ENCODE measurements at places on chromosomes 1 and 21.

DNA sequence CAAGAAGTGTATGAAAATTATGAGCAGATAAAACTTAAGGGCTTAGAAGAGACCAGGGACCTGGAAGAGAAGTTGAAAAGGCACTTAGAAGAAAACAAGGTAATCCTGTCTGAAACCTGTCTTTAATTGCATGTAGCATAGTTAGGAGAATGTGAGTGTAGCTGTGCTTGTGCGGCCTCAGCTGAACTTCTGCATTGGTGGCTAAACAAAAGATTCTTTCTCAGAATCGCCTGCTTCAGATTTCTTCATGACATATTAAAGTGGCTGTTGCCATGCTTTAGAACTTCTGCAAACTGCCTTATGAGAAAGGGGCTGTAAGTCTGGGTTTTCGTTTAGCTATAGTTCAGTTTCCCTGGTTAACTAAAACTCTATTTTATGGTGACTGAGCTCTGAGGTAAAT lies 94.5 kb downstream of the VPS26C start:
- H3K27me3 ChIP-seq, result no peaks in the 10 kb centered on the region
- H3K36me3 ChIP-seq, result peaks cover 29% of the 10 kb centered on the region
- H3K4me3 ChIP-seq, result no peak overlapping the region
- H3K27ac ChIP-seq, result no peak overlapping the region

DNA sequence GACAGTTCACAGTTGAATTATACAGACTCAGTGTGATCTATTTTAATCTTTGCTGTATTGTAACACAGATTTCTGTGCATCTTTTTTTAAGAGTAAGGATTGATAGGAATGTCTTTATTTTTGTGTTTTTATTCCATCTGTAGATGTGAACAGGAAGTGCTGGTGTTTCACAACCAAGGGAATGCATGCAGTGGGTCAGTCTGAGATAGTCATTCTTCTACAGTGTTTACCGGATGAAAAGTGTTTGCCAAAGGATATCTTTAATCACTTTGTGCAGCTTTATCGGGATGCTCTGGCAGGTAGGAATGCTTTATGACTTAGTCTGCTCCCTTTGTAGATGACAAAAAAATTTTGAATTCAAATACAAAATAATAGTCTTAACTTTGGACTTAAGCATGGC lies 84.5 kb downstream of the CC2D1B start:
- H3K27me3 ChIP-seq, result no peaks in the 10 kb centered on the region
- H3K36me3 ChIP-seq, result peaks cover 5% of the 10 kb centered on the region
- no peaks in the 10 kb centered on the region for H3K4me1 ChIP-seq
- no peak overlapping the region for H3K27ac ChIP-seq

GRCh38 chr1:222909586-222909985 lies 94.7 kb downstream of the DISP1 start:
- H3K27ac ChIP-seq, result no peak overlapping the region
- no peak overlapping the region for H3K4me3 ChIP-seq
- H3K36me3 ChIP-seq, result no peaks in the 10 kb centered on the region
- no peak for DNase-seq
- H3K4me1 ChIP-seq, result no peaks in the 10 kb centered on the region
- no peaks in the 10 kb centered on the region for H3K27me3 ChIP-seq

GRCh38 chr21:34885125-34885524 lies 164.0 kb downstream of the RUNX1 start:
- DNase-seq, result no peak
- peaks cover 36% of the 10 kb centered on the region for H3K36me3 ChIP-seq
- peak overlapping the region; percentile 68 for H3K27ac ChIP-seq
- H3K4me1 ChIP-seq, result peaks cover 42% of the 10 kb centered on the region
- peak overlapping the region; percentile 91 for H3K4me3 ChIP-seq
- no peaks in the 10 kb centered on the region for H3K27me3 ChIP-seq

DNA sequence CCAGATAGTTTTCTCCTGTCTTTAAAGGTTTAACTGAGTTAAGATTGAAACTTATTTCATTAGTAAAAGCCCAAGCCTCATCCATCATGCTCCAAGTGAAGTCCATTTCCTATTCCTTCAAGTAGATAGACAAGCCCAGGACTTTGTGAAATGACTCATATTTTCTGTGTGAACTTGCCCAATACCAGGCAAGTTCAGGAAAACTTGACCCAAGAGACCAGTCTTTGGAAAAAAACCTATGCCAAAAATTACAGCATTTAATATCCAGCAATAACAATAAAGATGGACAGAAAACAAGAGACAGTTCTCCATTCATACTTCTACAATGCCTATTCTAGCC lies 405 bp upstream of the RAB29 start:
- peak overlapping the region; percentile 94 for H3K27ac ChIP-seq
- peaks cover 50% of the 10 kb centered on the region for H3K4me1 ChIP-seq
- DNase-seq, result no peak
- H3K36me3 ChIP-seq, result peaks cover 8% of the 10 kb centered on the region
- H3K27me3 ChIP-seq, result no peaks in the 10 kb centered on the region

- H3K36me3 ChIP-seq, result no peaks in the 10 kb centered on the region
- H3K27ac ChIP-seq, result no peak overlapping the region
- no peak overlapping the region for H3K4me3 ChIP-seq
- peaks cover 12% of the 10 kb centered on the region for H3K27me3 ChIP-seq
- DNase-seq, result no peak
- no peaks in the 10 kb centered on the region for H3K4me1 ChIP-seq
These were observed 213.3 kb upstream of the DAB1 start for GRCh38 chr1:57637155-57637554.

DNA sequence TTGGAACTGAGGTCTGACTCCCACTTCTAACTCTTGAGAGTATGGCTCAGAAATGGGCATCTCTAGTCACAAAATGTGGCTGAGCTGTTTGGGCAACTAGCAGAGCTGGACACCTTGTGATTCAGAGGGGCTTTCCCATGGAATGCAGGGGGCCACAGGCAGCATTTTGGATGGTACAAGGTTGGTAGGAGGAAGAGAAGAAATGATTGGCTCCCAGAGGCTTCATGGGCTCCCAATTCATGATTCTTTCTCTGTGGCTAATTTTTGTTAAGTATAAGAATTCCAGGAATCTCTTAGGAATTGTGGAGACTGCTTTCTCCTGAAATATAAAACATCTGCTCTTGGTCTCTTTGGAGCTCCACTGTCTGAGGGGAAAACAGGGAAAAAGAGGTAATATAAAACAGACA lies 49.7 kb downstream of the PBX1 start:
- peaks cover 2% of the 10 kb centered on the region for H3K27me3 ChIP-seq
- no peaks in the 10 kb centered on the region for H3K4me1 ChIP-seq
- DNase-seq, result no peak
- no peak overlapping the region for H3K4me3 ChIP-seq
- H3K27ac ChIP-seq, result no peak overlapping the region

DNA sequence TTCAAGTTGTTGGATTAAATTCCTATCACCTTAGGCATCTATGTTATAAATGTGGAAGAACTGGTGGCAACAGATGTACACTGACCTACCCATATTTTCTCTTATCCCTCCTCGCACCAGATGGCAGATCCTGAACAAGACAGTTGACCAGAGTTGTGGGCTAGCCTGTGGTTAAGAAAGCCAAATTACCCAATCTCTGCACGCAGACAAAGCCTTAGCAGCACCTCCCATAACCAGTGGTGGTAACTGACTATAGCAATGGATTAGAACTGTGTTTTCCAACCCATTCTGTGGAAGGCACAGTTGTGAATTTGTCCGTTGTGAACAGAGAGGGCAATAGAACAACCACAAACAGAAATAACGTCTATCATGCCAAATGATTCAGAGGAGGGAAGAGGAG lies 20.6 kb downstream of the ABCB10 start:
- H3K27me3 ChIP-seq, result no peaks in the 10 kb centered on the region
- H3K4me1 ChIP-seq, result peaks cover 10% of the 10 kb centered on the region
- H3K27ac ChIP-seq, result no peak overlapping the region
- no peak overlapping the region for H3K4me3 ChIP-seq
- DNase-seq, result no peak

- no peaks in the 10 kb centered on the region for H3K27me3 ChIP-seq
- no peaks in the 10 kb centered on the region for H3K36me3 ChIP-seq
- no peak overlapping the region for H3K4me3 ChIP-seq
- H3K27ac ChIP-seq, result no peak overlapping the region
- no peak for DNase-seq
These were observed 30.2 kb downstream of the LAMB3 start for GRCh38 chr1:209621741-209622655.

- H3K27ac ChIP-seq, result no peak overlapping the region
These were observed 20.7 kb downstream of the TNFRSF8 start for GRCh38 chr1:12083766-12084165.

DNA sequence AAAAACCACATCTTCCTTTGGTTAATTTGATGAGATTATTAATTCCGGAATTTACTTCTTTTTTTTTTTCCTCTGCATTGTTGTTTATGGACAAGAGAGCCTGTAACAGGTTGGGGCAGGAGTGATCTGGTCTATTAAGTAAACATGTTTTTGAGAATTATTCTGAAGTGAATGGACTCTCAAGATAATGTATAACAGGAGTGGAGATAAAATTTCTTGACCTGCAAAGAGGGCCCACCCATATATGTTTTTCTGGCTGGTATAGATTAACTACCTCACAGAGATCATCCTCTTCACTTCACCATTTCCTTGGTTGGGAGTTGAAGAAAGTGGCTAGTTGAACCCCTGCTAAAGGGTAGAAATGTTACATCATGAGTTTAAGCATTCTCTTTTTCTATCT lies 10.7 kb downstream of the DDI2 start:
- peaks cover 27% of the 10 kb centered on the region for H3K4me1 ChIP-seq
- DNase-seq, result no peak
- H3K4me3 ChIP-seq, result no peak overlapping the region
- no peak overlapping the region for H3K27ac ChIP-seq

DNA sequence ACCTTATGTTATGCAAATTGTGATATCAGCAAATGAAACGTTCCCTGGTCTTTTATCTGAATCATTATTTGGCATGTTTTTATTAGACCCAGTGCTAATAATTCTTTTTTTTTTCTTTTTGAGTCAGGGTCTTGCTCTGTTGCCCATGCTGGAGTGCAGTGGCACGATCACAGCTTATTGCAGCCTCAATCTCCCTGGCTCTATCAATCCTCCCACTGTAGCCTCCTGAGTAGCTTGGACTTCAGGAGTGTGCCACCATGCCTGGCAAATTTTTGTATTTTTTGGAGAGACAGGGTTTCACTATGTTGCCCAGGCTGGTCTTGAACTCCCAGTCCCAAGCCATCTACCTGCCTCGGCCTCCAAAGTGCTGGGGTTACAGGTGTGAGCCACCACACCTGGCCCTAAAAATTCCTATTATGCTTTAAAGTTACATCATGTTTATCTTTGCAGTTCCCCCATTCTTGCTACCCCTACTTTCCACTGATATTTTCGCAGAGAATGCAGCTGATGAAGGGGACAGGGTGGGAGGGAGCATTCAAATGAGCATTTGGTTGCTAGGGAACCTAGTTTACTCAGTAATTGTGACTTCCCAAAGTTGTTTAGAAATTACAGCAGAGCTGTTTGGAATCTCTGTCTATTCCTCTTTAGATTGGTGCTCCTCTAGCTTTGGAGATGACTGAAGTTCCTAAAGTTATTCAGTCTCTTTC lies 18.4 kb downstream of the C1orf21 start:
- peaks cover 6% of the 10 kb centered on the region for H3K27me3 ChIP-seq
- DNase-seq, result no peak
- no peak overlapping the region for H3K27ac ChIP-seq
- no peaks in the 10 kb centered on the region for H3K36me3 ChIP-seq

DNA sequence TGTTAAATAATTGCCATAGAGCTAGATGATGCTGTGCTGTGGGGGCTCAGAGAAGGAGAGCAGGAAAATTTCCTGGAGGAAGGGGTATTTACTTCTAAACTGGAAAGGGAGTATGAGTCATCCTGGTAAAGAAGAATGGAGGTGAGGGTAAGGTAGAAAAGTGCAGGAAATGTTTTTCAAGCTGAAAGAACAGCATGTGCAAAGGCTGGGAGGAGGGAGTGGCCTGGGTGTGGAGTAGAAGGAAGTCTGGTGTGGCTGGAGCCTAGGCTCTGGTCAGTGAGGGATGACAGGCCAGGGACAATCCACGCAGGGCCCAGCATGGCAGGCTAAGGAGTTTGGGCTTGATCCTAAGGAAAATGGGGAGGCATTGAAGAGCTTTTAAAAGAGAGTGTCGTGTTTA lies 45.9 kb downstream of the MATN1 start:
- DNase-seq, result no peak
- H3K27ac ChIP-seq, result no peak overlapping the region
- H3K4me3 ChIP-seq, result no peak overlapping the region
- no peaks in the 10 kb centered on the region for H3K4me1 ChIP-seq

DNA sequence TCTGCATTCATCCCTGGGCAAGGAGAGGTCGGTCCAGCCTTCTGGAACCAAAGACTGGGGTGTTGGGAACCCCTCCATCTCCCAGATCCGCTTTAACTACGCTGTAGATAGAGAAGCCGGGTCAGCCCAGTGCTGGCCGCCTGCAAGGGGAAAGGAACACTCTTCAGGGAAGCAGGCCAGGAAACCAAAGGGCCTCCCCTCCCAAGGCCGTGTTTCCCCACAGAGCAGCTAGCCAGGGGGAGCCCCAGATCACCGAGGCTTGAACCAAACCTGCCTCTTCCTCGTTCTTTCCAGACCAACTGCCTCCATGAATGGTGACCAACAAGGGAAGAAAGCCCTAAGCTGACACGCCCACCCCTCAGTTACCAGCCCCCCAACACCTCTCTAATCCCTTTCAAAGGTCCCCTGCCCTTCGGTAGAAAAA lies 1.2 kb upstream of the CHD5 start:
- no peak for DNase-seq
- H3K36me3 ChIP-seq, result peaks cover 12% of the 10 kb centered on the region
- H3K27ac ChIP-seq, result no peak overlapping the region
- peaks cover 41% of the 10 kb centered on the region for H3K27me3 ChIP-seq

DNA sequence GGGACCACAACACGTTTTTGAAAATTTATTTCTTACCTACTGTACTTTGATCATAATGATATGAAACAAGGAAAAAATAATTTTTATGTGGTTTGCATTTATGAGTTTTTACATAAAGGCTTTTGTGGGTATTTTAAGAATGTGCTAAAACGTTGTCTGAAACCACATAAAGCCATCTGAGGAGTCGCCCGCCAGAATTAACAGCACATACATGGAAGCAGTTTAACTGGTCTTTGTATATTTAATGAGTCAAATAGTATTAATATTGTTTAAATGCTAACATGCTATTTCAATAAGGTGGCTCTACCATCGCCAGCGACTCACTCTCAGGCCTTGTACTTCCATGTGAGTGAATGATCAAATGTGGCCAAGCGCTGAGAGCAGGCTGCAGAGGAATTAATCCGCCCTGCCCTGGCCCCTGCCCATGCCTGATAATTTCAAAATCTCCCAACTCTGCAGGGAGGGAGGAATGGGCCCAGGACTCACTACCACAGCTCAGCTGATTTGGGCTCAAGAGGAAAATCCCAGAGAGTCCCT lies 49.6 kb downstream of the SLC66A1 start:
- no peak overlapping the region for H3K27ac ChIP-seq
- no peak overlapping the region for H3K4me3 ChIP-seq
- no peak for DNase-seq
- no peaks in the 10 kb centered on the region for H3K27me3 ChIP-seq
- peaks cover 44% of the 10 kb centered on the region for H3K4me1 ChIP-seq
- peaks cover 2% of the 10 kb centered on the region for H3K36me3 ChIP-seq

GRCh38 chr1:163263818-163264655 lies 57.7 kb upstream of the NUF2 start:
- peaks cover 20% of the 10 kb centered on the region for H3K36me3 ChIP-seq
- no peak for DNase-seq
- no peak overlapping the region for H3K4me3 ChIP-seq
- no peak overlapping the region for H3K27ac ChIP-seq
- H3K4me1 ChIP-seq, result no peaks in the 10 kb centered on the region

- DNase-seq, result no peak
- no peak overlapping the region for H3K27ac ChIP-seq
- H3K27me3 ChIP-seq, result no peaks in the 10 kb centered on the region
- peaks cover 32% of the 10 kb centered on the region for H3K4me1 ChIP-seq
- no peak overlapping the region for H3K4me3 ChIP-seq
These were observed 27.3 kb downstream of the WDR64 start for GRCh38 chr1:241679404-241679803.
